ENCODE measurements at places on chromosomes 5 and 9.

DNA sequence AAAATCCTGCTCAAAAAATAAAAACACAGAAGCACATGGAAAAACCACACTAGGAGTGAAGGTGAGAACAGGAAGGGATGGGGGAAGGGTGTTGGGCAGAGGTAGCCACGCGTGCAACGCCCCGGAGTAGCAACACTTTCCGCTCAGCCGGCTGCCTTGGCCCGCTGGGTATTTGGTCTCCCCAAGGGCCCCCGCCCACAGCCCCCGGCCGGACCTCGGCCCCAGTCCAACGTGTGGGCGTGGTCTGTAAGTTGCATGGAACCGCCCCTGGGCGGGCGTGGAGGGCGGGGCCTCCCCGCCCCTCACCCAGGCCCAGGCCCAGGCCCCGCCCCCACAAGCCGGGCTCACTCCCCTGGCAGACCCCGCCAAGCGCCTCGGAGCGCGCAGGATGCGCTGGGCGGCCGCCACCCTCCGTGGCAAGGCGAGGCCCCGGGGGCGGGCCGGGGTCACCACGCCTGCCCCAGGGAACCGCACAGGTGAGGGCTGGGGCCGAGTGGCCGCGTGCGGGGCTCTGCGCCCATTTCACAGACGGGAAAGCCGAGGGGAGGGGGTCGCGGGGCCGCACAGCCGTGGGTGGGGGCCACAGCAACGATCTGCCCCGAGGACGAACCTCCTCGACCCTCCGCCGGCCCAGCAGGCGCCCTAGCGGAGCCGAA, at the start of gene SUSD3:
Gene SUSD3, plus strand, starts transcription at position 347 of the 656 bp plus-strand sequence. Its CDS starts 42 bp downstream, at position 389.
- peak; percentile 14 for DNase-seq

DNA sequence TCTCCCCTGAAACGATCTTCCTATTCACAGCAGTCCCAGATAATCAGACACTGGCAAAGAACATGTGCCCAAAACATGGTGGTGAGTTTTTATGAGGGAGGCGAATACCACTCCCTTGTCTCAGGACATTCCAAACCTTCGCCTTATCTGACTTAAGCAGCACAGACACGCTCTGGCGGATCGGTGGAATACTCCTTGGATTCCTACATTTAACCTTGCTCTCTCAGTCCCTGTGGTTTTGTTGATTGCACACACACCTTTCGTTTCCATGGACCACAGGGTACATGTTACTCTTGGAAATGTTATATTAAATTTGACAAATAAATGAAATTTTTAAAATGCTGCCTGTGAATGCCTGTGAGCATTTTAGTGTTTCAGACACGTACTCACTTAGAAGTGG, 87.8 kb upstream of the CPEB4 start:
- DNase-seq = no peak

GRCh38 chr9:126320158-126320922, 6.3 kb upstream of the MVB12B start:
- DNase-seq = no peak

DNA sequence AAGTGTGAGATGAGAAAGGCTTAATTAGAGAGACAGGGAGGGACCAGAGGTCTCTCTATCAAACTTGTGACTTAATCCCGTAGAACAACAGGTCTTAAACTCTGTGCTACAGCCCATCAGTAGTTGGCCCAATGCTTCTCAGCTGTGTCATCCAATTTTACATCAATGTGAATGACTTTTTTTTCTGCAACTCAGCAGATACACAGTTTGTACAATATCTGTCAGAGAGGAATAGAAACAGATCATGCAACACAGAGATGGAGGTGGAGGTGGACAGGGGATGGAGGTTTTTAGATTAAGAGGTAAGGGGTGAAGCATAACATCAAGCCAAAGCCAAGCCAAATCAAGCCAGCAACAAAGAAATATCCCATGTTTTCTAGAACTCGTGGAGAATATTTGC, 43.0 kb downstream of the FBXW11 start:
- DNase-seq = no peak

DNA sequence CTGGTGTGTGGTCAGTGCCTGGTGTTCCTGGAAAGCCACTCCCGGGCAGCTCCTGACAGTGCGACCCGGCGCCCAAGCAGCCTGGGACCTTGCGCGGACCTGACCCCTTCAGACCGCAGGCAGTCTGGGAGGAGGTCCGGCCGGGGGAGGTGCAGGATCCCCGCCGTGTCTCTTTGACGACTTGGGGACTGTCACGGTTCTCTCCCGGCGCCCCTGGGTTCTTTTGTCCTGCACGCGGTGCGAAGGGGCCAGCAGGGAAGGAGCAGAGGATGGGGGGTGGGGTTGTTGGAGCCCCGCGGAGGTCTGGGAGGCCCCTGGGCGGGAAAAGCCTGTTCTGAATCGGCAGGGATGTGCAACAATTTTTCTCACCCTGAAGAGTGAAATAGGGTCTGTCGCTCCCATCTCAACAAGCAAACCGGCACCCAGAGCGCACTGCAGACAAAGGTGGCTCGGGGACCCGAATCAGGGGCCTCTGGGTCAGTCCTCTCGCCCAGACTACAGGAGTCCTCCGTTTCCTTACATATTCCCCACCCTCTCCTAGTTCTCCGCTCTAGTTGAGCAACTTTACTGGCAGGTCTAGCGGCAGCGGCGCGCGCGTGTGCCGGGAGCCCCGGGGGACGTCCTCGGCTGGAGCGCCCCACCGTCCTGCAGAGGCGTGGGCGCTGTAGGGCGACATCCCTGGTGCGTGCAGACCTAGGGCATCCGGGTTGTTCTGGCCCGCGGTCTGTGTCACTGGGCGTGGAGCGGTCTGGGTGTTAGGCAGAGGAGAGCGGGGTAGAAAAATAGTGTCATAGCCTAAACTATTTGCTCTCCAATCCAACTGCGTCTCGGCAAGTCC, 1.2 kb downstream of the VCAN start:
- peak; percentile 15 for DNase-seq

DNA sequence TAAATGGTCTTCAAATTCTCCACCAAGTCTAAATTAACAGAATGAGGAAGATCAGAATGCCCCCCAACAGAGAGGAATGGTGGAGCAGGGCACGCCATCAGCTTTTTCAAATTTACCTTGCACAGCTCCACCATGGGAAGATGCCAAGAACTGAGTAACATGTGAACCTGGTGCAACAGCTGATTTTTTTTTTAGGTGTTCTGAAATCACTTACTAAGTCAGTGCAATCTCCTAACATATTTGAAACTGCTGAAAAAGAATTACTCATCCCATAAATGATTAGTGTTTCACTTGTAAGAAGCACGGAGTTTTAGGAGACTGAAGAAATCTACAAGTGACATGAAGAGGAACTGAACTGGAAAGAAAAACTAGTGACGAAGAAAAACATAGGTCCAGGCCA, 5.1 kb downstream of the TMEM245 start:
- no peak for DNase-seq

DNA sequence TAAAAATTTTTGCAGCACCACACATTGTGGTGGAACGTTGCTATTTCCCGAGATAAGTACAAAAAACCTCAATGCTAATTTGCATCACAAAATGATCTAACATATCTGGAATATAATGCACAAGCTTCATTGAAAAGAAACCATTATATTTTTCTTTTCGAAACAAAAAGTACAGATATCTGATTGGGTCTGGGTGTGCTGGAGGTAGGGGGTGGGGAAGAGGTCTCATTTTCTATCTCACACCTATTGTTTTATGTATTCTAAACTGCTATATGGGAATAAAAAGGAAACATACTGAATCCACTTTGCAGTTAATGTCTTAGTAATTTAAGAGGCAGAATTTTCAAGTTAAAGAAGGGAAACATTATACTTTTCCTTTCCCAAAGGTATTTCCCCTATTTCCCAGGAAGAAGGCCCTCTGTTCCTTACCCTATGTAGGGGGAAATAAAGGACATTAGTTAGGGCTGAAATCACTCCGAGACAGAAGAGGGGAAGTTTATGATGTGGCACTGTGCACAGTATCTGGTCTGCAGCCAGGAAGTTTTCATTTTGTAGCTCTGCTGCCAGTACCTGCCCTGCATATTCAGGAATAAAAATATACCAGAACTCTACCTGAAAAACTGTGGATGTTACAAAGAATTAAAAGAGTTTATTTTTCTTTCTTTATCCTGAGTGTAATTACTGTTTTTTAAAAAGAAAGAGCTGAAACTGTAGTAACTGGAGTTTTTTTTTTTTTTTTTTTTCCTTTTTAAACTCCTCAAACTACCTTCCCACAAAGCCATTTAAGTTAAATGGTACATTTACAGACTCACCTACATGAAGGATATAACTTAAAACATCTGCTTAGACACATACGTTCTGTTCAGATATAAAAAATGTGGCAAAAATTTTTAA, 7.4 kb downstream of the MEF2C start:
- no peak for DNase-seq

DNA sequence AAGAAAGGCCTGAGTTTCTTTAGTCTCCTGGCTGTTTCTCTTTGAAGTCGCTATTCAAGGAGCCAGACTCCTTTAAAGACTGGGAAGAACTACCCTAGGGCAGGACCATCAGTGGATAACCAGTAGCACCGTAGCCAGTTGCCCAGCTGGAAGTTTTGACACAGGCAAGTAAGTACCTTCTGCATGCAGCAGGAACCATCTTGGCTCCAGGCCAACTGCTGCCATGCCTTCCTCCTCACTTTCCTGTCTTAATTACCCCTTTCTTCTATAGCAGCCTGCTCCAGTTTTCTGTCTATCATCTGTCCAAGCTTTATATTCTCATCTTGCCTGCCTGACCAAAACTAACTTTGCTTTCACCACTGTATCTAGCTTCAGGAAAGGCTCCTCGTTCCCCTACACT, 149.7 kb upstream of the SV2C start:
- no peak for DNase-seq

DNA sequence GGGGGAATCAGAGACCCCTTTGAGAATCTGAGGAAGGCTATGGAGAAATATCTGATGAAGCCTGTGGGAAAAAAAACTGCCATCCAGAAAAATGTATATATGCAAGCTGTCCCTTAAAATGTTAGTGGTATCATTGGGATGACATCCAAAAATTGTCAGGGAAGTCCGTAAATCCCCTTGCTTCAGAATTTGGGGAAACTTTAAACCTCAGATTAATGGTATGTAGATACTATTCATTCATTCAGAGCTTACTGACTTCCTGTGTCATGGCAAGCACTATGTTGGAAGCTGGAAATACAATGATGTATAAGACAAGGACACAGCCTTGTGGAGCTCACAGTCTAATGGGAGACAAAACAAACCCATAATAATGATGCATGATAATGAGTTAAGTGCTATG, 10.9 kb upstream of the MOB3B start:
- no peak for DNase-seq

DNA sequence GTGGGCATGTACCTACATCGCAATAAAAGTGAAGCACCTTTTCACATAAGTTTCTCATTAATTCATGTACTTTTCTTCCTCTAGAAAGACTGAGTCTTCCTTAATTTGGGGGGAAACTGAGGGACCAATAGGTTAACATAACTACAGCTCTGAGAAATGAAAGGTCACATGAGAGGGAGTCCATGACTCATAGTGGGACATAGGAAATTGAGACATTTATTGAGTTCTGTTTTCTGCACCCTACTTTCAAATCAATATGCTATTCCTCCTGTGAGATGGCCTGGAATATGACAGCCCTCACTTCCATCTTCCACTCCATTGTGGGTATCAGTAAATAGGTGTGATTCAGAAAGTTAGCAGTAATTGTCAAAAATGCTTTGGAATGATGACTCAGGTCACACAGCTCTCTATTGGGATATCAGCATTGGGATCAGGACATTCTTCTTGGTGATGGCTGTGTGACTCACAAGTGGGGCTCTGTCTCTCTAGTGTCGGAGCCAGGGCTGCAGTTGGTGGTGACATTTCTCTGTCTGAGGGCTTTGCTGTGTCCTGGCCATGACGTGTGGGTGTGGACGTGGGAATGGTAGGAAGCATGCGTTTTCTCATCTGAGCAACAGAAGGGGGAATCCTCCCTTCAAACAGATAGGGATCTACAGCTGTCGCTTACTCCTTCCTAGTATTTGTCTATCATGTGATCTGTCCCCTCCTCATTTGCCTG, 125.0 kb downstream of the TRIO start:
- no peak for DNase-seq

- DNase-seq = no peak
Measured at GRCh38 chr5:96016216-96016615, 54.6 kb upstream of the ELL2 start.

DNA sequence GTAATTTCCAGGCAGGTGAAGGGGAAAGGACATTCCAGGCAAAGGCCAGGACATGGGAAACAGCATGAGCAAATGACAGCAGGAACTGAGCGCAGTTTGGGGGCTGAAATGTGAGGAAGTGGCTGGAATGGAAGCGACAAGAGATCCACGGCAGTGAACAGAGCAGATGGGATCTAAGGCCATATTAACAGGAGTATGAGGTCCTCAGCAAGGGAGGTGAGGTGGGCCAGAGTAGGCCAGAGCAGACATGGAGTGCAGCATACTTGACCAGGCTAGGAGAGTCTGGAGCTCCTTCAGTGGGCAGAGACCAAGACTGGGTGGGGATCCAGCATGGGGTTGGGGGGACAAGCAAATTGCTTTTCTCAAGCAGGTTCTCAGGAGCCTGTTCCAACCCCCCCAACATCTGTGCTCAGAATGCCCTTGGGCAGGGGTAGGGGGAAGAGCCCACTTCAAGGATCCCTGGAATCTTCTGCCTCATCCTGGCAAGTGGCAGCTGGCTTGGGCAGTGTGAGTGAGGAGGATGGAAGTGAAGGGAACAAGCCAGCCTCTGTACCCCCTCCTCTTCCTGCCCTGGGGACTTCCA, 34.5 kb downstream of the DAB2IP start:
- DNase-seq = no peak

DNA sequence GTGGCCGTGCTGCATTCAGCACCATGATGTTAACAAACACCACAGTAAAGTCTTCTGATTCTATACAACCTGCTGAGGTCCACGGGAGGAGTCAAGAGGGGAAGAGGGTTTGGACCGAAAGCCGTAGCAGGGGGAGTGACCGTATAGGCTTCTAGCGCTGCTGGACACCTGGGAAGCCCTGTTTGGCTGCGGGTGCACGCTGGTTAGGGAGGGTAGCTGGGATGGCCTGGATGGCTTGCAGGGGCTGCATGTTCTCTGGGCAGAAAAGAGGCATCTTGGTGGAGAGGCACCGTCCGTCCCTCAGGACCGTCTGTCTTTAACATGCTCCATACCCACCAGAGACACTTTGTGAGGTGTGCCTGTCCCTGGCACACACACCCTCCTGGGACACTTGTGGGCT, 251.0 kb upstream of the IRX1 start:
- no peak for DNase-seq

GRCh38 chr5:76622973-76623596, at the start of gene F2RL2:
Gene F2RL2 (minus strand): TSS chr5:76623403. CDS start chr5:76623230, 173 bp downstream.
- DNase-seq = no peak

GRCh38 chr5:156647034-156647451, 203.1 kb upstream of the PPP1R2B start:
- DNase-seq = no peak

DNA sequence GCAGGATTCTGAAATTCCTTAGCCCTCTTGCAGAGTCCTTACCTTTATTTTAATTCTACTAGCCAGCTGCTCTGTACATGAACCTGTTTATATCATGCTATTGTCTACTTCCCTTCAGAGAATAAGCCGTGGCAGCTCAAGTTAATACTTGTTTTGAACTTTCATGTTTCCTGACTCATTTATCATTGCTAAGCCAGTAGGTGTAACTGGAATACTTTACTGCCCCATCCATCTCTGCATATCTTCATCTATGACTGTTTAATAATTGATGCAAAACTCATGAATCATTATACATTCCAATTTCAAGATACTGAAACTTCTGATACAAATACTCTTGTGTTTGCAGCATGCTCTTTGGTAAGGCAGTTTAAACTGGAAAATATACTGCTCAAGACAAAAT, 174.7 kb downstream of the PPP2R2B start:
- no peak for DNase-seq

GRCh38 chr5:199950-200645, 8.8 kb downstream of the LRRC14B start:
- DNase-seq = no peak

GRCh38 chr5:135171336-135171735, 137.3 kb upstream of the PITX1 start:
- no peak for DNase-seq

Measured in anterior cingulate cortex (tissue), 58 donors.